Activated CD8-positive, alpha-beta memory T cell treated with anti-CD3 and anti-CD28 coated beads for 1 hour (primary cell): ENCODE measurements at places on chromosomes 11 and 22.

DNA sequence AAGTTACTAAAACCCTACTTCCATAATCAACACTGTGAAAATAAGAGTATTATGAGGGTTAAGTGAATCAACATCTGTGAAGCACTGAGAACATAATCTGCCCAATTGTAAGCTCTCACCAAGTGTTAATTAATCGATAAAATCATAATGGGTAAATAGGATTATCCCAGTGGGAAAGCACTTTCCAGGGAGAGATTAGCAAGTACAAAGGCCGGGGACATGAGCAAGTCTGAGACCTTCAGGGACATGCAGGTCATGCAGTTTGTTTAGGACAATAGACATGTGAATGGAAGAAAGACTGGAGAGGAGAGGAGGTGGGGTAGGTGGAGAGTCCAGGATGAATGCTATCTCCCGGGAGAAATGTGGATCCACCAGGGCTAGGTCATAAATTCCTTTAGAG is 57.8 kb upstream of the FIBIN start:
- DNase-seq = no peak

- no peak for DNase-seq
Observed at GRCh38 chr11:4087551-4087950, 7.0 kb upstream of the RRM1 start.

DNA sequence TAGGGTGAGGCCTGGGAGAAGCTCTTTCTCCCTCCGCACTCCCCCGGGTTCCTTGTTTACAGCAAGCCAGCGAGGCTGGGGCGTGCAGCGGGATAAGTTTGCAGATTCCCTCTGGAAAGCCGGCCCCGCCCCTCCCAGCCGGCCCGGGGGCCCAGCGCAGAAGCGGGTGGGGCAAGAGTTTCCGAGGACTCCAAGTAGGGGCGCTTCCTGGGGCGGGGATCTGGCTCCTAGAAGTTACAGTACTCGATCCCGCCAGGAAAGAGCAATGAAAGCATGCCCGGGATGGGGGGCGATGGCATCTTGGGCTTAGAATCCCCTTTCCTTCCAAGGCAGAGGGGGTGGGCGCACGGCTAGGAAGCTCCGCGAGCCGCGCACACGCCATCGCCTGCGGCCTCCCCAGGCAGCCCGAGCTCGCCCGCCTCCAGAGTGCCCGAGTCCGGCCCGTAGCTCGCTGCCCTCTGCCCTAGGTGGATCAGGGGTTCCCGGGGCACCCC is 385 bp downstream of the TST start:
- no peak for DNase-seq

DNA sequence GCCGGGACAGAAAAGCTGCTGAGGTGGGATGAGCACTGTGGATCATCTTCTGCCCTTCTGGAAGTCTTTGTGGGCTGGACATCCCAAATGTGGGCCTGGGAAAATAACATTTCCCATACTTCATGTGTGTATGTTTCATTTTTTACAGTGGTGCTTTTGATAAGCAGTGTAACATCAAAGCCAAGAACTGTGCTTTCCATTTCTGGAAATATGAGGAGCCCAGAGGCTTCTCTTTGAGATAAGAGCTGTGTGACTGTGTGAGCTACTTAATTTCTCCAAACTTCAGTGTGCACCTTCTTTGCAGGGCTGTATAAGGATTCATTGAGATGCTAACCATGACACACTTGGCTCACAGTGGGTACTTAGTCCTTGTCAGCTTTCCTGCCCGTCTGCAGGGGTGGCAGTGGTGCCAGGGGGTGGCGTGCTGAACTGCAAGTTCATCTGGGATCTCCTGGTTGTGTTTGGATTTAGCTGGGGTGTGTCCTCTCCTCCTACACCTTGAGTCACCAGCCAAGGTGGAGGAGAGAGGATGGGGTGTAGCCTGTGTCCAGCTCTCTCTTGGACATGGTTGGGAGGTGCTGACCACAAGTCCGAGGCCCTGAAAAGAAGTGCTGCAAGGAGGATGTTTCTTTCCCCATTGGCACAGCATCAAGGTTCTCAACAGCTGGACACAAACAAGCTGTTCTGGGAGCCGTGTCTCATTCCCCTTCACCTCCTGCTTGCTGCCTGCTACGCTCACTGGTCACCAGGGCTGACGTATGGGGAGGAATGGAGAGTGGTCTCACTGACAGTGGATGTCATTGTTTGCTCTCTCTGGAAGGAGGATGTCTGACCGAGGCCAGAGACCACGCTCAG is 139.4 kb downstream of the TEAD1 start:
- DNase-seq = no peak

DNA sequence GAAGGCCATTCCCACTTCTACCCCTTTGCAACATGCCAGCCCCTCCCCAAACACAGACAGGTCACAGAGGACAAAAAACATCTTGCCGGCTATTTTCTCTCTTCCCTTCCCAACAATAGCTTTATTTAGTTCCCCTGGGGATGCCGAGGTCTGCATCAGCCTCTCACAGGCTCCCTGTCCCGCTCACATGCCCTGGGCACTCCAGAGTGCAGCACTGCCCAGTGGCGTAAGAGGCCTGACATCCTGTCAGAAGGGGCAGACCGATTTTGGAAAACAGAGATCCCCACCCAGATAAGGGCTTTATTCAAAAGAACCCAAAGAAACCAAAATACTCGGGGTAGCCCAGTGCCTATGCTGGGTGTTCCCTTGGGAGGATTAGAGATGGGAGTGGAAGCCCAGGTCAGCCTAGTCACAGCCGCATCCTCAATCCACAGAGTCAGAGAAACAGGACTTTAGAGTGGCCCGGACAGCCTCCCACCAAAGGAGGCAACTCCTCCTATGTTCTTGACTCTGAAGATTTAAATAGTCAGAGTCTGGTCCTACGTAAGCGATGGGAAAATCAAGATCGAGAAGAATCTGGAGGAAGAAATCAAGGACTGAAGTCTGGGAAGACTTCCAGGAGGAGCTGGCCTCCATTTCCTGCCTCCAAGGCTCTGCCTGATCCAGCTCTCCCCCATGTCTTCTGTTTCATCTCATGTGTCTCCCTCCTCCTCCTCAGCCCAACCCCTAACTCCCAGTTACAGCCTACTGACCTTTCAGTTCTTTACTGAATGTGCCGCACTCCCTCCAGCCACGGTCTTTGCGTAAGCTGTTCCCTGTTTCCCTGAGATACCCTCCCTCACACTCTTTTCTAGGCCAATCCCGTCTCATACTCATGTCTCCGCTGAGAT is 129.3 kb downstream of the FBXO7 start:
- DNase-seq = no peak

DNA sequence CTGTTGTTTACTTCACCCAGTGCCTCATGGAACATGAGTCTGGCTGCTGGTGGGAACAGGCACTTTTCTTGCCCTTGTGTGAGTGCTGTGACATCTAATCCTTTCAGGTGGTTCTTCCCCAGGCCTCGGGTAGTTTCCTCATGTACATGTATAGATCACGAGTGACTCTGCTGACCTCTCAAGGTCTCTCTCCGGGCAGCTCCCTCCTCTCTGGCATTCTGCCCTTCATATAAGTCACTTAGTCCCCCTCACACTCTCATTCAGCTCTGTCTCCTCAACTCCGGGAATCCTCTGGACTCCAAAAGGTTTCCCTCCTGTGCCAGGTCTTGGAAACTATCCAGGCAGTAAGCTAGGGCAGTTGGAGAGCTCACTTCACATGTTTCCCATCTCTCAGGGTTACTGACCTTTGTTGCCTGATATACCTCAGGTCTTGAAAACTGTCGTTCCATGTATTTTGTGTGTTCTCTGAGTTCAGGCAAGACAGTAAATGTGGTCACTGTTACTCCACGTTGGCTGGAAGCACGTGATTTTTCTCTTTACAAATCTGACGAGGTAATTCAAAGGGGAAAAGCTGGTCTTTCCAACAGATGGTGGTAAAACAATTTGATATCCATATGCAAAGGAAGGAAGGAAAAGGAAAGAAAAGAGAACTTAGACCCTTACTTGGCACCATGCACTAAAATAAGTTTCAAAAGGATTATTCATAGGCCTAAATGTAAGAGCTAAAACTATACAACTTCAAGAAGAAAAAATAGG is 40.5 kb upstream of the PITPNB start:
- no peak for DNase-seq

GRCh38 chr22:35957589-35957988 is 71.0 kb downstream of the RBFOX2 start:
- DNase-seq = no peak

- DNase-seq = no peak
Observed at GRCh38 chr11:20599221-20600019, at the start of gene SLC6A5. SLC6A5 (plus strand) TSS chr11:20599608; CDS start chr11:20599673, 65 bp downstream.

DNA sequence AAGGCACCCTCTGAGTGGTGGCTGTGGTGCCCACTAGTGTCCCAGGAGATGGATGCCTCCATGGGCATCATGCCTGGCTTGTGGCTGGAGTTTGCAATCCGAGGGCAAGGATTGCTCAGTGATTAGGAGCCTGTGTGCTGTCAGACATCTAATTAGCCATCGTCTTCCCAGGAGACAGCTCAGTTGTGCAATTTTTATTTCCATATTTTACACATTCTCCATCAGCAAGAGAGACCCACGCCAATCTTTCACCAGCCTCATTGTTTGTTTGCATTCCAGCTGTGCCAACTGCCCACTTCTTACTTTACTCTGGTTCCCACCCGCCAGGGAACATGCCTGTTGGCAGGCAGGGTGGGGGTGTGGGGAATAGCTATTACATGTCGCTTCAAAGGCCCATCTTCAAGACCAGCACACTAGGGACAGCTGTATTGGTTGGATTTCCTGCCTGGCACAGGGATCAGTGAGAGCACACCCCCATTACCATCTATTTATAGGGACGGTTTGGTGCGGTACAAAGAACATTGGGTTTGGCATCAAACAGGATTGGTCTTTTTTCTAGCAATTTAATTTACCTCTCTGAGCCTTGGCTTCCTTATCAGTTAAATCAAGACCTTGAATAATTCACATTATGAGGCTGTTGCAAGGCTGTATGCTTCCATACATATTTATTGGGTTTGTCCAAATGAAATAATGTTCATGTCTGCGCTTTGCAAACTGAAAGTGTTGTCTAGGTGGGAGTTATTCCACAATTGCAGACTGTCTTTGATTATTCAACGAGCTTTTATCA is 80.7 kb upstream of the NAV2 start:
- DNase-seq = no peak

DNA sequence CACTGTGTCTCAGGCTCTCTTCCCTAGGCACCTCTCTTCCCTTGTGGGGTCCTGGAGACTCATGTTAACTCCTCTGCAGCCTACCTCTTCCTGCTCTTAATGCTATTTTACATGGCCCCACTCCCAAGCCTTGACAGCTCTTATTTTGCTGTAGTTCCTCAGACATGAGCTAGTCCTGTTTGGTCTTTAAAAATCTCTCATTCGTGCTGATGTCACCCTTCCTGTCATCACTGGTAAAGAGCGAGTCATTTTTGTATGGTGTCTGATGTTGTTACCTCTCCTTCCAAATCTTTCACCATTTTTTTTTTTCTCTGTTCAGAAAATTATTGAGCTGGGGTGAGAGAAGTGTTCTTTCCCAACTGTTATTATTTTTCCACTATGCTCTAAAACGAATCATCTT is 84.8 kb upstream of the ZBED5 start:
- no peak for DNase-seq
